ENCODE measurements at places on chromosomes 1 and 21.

DNA sequence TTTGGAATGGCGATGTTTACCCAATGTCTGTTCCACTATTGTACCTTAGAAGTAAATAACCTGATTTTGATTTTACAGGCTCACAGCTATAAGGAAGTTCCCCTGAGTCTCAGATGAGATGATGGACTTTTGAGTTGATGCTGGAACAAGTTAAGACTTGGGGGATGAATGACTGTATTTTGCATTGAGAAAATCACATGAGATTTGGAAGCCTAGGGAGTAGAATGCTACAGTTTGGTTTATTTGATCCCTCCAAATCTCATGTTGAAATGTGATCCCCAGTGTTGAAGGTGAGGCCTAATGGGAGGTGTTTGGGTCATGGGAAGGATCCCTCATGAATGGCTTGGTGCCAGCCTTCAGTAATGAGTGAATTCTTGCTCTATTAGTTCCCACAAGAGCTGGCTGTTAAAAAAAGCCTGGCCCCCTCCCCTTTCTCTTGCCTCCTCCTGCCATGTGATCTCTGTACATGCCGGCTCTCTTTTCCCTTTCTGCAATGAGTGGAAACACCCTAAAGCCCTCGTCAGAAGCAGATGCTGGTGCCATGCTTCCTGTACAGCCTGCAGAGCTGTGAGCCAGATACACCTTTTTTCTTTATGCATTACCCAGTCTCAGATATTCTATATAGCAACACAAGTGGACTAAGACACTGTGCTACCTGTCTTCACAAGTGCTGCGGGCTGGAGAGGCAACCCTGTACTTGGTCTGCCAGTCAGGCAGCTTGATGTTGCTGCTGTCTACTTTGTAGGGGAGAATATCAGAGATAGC is 77.0 kb upstream of the TLR5 start:
- DNase-seq, result no peak

DNA sequence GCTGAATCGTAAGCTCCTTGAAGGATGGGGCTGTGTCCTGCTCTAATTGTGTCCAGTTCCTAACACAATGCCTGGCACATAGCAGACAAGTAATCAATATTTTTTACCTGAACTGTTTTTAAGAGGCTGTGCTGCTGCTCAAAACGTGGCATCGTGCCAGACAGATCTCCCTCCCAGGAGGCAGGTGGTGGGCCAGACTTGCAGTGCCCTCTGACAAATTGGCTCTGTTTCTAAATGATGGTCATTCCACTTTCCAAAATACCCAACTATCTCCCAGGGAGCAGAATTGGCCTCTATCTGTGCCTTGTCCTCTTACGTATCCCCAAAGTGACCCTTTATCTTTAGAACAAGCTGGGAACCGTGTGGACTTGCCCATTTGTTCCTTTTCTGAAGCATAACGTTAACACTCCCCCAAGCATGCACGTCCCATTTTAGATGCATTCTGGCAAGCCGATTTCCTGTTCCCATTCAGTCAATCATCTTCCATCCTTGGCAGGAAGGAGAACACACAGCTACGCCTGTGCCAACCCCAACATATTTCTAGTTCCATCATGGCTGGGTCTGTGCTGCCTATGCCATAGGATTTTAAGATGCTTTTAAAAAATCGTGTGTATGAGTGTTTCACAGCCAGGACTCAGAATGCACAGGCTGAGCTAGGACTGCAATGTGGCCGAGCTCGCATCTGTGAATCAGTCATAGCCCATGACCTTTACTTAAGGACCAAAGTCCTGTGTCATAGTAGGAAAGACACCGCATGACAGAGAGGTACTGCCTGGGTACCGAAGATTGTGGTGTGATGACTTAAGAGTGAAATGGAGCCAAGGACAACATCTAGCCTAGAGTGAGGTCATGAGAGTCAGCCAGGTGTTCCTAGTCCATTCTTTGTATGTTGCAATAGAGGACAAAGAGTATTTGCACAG is 408.6 kb downstream of the PRDM2 start:
- no peak for DNase-seq

- no peak for DNase-seq
These were observed 587.9 kb downstream of the ADGRL2 start for GRCh38 chr1:82388679-82389078.

- no peak for DNase-seq
These were observed 81.1 kb upstream of the TIAM1 start for GRCh38 chr21:31425138-31425537.

DNA sequence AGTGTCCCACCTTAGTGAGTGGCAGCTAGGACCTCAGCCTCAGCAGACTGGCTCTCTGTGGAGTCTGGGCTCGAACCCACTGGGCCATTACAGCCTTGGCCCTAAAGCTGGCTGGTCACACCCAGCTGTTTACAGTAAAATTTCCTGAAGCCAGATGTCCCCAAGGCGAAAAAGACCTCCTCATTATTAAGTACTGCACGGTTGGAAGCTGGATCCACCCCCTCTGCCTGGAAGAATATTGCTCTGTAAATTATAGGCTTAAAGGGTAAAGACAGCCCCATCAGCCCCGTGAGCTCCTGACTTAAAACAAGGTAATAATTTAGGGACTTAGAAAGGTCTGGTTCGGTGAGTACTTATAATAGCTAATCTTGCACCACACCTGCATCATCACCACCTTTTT is 30.3 kb upstream of the TMEM51 start:
- DNase-seq, result no peak

DNA sequence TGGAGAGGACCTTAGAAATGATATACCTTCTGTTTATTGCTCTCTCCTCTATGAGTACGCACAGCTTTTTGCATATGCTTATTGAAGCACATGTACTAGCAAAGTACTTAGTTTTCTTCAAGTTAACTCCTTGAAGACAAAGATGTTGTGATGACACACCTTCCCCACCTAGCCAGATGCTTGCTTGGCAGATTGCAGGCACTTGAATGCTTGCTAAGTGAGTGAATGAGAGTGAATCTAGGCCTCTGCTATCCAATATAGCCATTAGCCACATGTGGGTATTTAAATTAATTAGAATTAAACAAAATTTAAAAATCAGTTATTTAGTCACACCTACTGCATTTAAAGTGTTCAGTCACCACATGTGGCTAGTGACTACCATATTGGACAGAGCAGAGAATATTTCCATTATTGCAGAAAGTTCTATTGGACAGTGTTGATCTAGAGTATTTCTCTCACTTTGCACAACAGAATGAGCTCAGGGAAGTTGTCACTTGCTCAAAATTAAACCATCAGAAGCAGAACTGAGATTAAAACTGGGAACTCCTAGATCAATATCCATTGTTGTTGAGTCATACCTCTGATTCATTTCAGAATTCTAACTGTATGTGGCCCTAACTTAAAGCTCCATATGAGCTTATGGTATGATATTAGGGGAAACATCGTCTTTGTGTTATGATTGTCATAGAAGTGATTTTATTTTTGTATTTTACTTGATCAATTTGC is 8.6 kb upstream of the EEIG2 start:
- no peak for DNase-seq

DNA sequence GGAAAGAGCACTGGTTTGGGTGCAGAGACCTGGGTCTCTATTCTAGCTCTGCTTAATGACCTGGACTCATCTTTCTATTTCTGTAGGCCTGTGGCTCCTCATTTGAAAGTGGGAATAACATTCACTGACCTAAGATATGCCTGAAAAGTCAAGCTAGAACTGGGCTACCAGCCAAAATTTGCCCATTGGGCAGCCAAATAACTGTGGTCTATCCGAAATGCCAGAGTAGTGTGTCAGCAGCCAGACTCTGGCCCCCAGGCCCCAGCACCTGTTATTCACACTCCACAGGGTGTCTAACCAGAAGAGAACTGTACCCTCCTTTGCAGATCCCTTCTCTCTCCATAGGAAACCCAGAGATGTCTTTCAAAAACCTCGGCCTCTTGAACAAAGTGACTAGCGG is 12.6 kb downstream of the DAB1 start:
- DNase-seq, result no peak

GRCh38 chr1:212585210-212585609 is 23.4 kb upstream of the ATF3 start:
- no peak for DNase-seq

Data from stimulated activated CD8-positive, alpha-beta memory T cell treated with anti-CD3 and anti-CD28 coated beads, Interleukin-4, amount 100 ng/mL, for 4 hours (primary cell).